Breast epithelium (tissue), 4 donors: ENCODE measurements at places on chromosomes 2 and 18.

DNA sequence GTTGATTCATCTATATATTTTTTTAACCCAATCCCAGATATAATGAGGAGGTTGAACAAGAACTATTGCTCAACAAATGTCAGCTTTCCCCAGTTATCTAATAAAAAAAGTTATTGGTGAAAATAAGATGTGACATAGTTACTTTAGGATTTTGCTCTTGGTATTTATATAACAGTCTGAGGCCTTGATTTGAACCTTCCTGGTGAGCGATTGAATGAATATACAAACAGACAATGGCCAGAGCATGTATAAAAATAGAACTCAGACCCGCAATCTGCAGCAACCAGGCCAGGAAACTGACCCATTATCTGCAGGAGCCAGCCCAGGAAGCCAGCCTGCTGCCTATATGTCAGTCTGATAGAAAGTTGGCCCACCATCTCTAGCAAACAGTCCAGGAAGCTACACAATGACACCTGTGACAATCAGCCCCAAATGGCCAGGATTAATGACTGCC is 81.6 kb downstream of the HS6ST1 start:
- H3K27me3 ChIP-seq: no peaks in the 10 kb centered on the region
- no peaks in the 10 kb centered on the region for H3K4me1 ChIP-seq
- H3K4me3 ChIP-seq: no peak overlapping the region
- H3K27ac ChIP-seq: no peak overlapping the region
- no peak for DNase-seq

DNA sequence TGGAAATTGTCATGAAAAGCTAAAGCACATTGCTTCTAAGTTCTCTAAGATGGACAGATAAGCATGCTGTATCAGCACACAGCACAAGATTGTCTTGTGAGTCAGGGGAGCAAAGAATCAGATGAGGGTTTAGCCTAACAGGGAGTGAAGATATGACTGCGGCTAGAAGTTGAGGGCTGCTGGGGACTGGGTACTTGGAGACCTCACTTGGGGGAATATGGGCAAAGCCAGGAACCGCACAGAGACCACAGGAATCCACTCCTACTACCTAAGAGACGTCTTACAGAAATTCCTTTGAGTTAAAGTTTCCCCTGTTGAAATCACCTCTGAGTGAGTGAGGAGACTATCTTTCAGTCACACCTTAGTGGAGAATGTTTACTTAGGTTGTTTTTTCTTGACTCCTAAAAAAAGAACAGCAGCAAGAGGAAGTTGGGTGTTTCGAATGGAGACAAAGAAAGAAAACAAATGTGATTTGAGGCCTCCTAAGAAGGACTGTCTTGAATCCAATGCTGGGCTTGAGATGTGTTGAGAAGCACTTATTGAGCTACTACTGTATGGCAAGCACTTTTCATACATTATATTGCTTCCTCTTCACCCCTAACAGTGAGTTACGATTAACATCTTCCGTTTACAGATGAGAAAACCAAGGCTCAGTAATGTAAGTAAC is 100.7 kb downstream of the ANKRD44 start:
- no peak overlapping the region for H3K4me3 ChIP-seq
- no peaks in the 10 kb centered on the region for H3K4me1 ChIP-seq
- H3K27me3 ChIP-seq: no peaks in the 10 kb centered on the region
- no peak for DNase-seq
- H3K36me3 ChIP-seq: no peaks in the 10 kb centered on the region
- H3K27ac ChIP-seq: peak overlapping the region; percentile 4

GRCh38 chr2:176780348-176780747 is 432.2 kb upstream of the HNRNPA3 start:
- no peak overlapping the region for H3K27ac ChIP-seq
- no peak overlapping the region for H3K4me3 ChIP-seq
- H3K36me3 ChIP-seq: no peaks in the 10 kb centered on the region
- no peaks in the 10 kb centered on the region for H3K27me3 ChIP-seq

DNA sequence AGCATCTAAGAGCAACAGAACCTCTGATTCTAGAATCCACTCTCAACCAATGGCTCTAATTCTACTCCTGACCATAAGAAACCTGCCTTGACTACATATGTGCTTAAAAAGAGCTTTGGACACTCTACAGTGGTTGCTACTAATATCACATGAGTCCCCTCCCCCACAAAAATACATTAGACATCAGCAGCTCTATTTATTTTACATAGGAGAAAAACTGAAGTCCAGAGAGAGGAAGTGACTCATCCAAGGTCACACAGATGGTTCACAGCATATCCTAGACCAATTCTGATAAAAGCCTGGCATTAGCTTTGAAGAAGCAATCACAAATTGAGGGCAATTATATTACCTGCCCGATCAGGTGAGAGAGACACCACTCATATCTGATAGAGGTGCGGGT is 49.8 kb downstream of the ALK start:
- H3K27ac ChIP-seq: no peak overlapping the region
- H3K36me3 ChIP-seq: no peaks in the 10 kb centered on the region
- H3K27me3 ChIP-seq: no peaks in the 10 kb centered on the region
- H3K4me3 ChIP-seq: no peak overlapping the region

- H3K27me3 ChIP-seq: no peaks in the 10 kb centered on the region
- no peaks in the 10 kb centered on the region for H3K4me1 ChIP-seq
- no peak overlapping the region for H3K27ac ChIP-seq
- H3K4me3 ChIP-seq: no peak overlapping the region
- DNase-seq: no peak
- no peaks in the 10 kb centered on the region for H3K36me3 ChIP-seq
These were observed 190.6 kb upstream of the SMIM21 start for GRCh38 chr18:75618146-75618545.

GRCh38 chr18:23503963-23504344 is 643 bp downstream of the RMC1 start:
- H3K4me3 ChIP-seq: peak overlapping the region; percentile 97
- H3K36me3 ChIP-seq: no peaks in the 10 kb centered on the region
- peaks cover 6% of the 10 kb centered on the region for H3K4me1 ChIP-seq
- no peak overlapping the region for H3K27ac ChIP-seq
- DNase-seq: no peak
- no peaks in the 10 kb centered on the region for H3K27me3 ChIP-seq

- no peaks in the 10 kb centered on the region for H3K4me1 ChIP-seq
- H3K36me3 ChIP-seq: no peaks in the 10 kb centered on the region
- no peaks in the 10 kb centered on the region for H3K27me3 ChIP-seq
- no peak overlapping the region for H3K27ac ChIP-seq
- no peak for DNase-seq
These were observed 92.3 kb upstream of the PKDCC start for GRCh38 chr2:41955316-41956043.

- no peak overlapping the region for H3K27ac ChIP-seq
- H3K4me1 ChIP-seq: no peaks in the 10 kb centered on the region
- no peaks in the 10 kb centered on the region for H3K36me3 ChIP-seq
- no peak for DNase-seq
These were observed 32.5 kb downstream of the DPP4 start for GRCh38 chr2:162041485-162041884.

DNA sequence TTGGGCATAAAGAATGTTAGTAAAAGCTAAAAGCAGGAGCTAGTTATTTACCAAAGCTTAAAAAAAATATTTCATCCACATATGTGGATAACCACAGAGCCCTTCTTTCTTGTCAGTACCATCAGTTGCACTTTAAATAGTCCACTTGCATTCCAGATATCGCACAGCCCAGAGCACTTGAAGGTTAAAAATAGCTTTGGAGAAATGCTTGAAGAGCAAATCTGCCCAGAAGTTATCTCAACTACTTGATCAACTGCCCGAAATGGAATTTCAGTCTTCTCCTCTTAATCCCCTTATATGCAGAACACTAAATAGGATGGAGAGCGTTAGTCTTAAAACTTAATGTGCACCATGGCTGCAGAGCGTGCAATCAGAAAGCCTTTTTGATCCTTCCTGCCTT is 148.3 kb downstream of the PLEKHA3 start:
- H3K27ac ChIP-seq: no peak overlapping the region
- H3K27me3 ChIP-seq: no peaks in the 10 kb centered on the region
- H3K4me1 ChIP-seq: no peaks in the 10 kb centered on the region
- H3K36me3 ChIP-seq: no peaks in the 10 kb centered on the region

DNA sequence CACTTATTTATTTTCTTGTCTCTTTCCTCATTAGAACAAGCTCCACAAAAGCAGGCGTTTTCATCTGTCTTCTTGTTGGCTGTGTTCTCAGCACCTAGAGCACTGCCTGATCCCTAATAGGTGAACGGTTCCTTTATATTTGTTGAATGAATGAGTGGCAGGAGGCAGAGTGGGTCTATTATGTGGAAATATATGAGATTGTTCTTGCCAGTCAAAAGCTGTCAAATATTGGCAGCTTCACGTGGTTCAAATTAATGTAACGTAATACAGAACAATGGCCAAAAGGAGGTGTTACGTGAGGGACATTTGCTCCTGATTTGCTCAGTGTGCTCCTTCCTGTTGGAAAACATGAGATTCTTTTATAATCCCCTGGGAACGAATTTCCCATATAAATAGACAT is 8.5 kb upstream of the ARHGAP25 start:
- H3K27ac ChIP-seq: no peak overlapping the region
- DNase-seq: no peak
- no peaks in the 10 kb centered on the region for H3K36me3 ChIP-seq
- H3K27me3 ChIP-seq: no peaks in the 10 kb centered on the region
- no peak overlapping the region for H3K4me3 ChIP-seq

GRCh38 chr2:64017811-64018700 is 1.2 kb downstream of the VPS54 start:
- no peaks in the 10 kb centered on the region for H3K27me3 ChIP-seq
- H3K4me1 ChIP-seq: peaks cover 4% of the 10 kb centered on the region
- no peaks in the 10 kb centered on the region for H3K36me3 ChIP-seq
- peak overlapping the region; percentile 72 for H3K4me3 ChIP-seq

DNA sequence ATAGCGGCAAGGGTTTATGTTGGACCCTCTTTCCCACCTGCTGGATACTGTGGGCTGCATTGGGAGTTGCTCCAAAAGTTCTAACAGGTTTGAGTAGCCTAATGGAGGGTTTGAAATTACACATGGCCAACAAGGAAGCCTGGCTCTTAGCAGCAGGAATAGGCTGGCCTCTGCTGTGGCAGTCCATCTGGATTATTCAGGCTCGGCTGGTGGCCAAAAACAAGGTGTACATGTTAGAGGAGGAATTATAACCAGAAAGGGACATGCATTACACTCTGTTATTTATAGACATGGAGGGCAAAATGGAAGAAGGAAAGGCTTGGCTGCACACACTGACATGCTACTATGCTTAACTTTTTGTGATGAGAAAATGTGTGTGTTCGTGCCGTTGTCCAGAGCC is 61.1 kb upstream of the NRXN1 start:
- no peak overlapping the region for H3K27ac ChIP-seq
- H3K4me3 ChIP-seq: no peak overlapping the region
- H3K27me3 ChIP-seq: no peaks in the 10 kb centered on the region
- DNase-seq: no peak
- no peaks in the 10 kb centered on the region for H3K36me3 ChIP-seq

DNA sequence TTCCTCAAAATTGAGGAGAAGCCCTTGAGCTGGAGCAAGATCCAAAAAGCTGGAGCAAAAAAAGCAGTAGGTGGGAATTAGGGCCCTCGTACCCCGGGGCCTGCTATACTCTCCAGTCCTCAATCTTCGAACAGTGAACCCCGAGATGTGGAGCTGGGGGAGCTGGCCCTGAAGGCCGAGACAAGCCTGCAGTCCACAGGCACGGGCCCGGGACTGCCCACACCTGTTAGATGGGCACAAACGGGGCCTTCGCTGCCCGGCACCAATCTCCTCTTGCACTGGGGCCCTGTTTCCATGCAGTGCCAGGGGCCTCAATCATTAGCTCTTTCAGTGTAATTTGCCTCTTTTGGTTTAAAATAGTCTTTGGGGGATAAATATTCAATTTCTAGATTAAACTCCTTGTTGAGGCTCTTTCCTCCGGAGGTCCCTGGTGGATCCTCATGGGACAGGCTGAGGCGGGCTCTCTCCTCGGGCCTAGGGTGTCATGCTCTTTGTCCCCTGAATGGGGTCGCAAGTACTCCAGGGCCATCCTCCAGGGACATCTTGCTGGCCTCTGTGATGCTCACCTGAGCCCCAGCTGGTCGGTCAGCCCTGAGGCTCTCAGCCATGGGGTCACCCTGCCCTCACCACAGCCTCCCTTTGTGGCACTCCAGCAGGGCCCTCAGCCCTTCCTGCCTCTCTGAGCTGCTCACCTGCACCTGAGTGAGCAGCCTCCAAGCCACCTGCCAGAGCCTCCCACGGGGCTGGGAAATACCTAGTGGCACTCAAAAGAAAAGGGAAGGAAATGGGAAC is 223.6 kb downstream of the ALPK2 start:
- no peak for DNase-seq
- H3K4me1 ChIP-seq: no peaks in the 10 kb centered on the region
- no peaks in the 10 kb centered on the region for H3K27me3 ChIP-seq
- no peak overlapping the region for H3K27ac ChIP-seq

DNA sequence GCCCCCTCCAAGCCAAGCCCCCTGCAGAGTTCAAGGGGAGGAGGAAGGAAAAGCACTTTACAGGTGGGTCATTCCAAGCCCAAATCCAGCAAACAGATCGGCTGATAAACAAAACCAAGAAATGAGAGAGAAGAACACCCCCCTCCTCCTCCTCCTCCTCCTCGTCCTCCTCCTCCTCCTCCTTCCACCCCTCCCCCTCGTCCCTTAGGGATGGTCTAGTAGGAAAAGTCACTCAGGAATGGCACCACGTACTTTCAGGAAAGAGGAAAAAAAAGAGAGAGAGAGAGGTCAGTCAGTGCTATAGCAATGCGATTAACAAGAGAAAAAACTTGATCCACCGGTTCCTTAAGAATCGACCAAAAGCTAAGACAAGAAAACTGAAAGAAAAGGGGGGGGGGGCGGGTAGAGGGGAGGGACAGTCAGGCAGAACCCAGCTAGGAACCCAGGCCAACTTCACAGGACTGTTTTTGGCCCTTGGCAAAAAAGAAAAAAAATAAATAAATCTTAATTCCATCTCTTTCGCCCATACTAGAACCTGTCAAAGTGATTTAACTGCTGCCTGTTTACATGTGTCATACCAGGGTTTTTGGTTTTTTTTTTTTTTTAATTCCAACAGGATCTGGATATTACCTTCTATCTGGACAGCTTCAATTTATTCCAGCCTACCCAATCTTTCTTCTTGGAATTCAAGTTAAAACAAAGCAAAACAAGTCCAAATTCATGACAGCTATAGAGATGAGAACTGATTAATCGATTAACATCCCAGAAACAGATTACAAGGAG is 906 bp downstream of the IKZF2 start:
- H3K4me3 ChIP-seq: peak overlapping the region; percentile 94
- no peaks in the 10 kb centered on the region for H3K4me1 ChIP-seq
- H3K27ac ChIP-seq: peak overlapping the region; percentile 98
- H3K36me3 ChIP-seq: no peaks in the 10 kb centered on the region
- DNase-seq: no peak

DNA sequence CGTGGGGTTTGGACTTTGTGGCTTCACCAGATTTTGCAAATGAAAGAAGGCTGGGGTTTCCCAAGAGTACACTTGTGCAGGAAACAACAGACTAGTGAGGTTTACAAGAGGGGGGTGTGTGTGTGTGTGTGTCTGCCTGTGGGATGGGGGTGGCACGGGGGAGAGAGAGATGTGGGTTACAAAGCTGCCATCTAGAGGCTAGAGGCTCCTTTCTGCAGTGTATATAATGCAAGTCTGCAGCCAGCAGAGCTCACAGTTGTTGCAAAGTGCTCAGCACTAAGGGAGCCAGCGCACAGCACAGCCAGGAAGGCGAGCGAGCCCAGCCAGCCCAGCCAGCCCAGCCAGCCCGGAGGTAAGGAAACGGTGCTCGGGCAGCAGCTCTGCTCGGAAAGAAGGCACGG is at the start of gene ACKR3:
Gene ACKR3, plus strand, starts transcription at position 253 of the 401 bp plus-strand sequence. CDS start 10,641 bp downstream, outside the sequence.
- H3K27me3 ChIP-seq: no peaks in the 10 kb centered on the region
- H3K36me3 ChIP-seq: no peaks in the 10 kb centered on the region
- no peak for DNase-seq
- peak within 1 kb of the TSS; percentile 52 for H3K4me3 ChIP-seq
- H3K27ac ChIP-seq: peak within 1 kb of the TSS; percentile 83
- peaks cover 5% of the 10 kb centered on the region for H3K4me1 ChIP-seq

- no peaks in the 10 kb centered on the region for H3K4me1 ChIP-seq
- DNase-seq: no peak
- no peaks in the 10 kb centered on the region for H3K36me3 ChIP-seq
- no peaks in the 10 kb centered on the region for H3K27me3 ChIP-seq
These were observed 29.7 kb upstream of the PID1 start for GRCh38 chr2:229300790-229301189.
